ENCODE measurements at places on chromosomes 12 and 14. TPM values are rescaled to one million over a fixed set of nuclear protein-coding genes. Genes with fewer than 3 reads are reported as not detected.
A peak's percentile ranks its signal among the peaks of the same experiment; 100 is the strongest.

- H3K27me3 ChIP-seq = no peaks in the 10 kb centered on the region
- DNase-seq = no peak
- no peaks in the 10 kb centered on the region for H3K4me1 ChIP-seq
- H3K4me3 ChIP-seq = no peak overlapping the region
- no peak overlapping the region for H3K27ac ChIP-seq
Observed at GRCh38 chr12:45938566-45938965, 51.8 kb downstream of the SCAF11 start.

- H3K27ac ChIP-seq = no peak overlapping the region
- H3K4me3 ChIP-seq = no peak overlapping the region
- DNase-seq = no peak
- peaks cover 23% of the 10 kb centered on the region for H3K4me1 ChIP-seq
Observed at GRCh38 chr12:107468182-107468581, 217.4 kb upstream of the PWP1 start.

GRCh38 chr12:48861111-48861510, 4.6 kb downstream of the RND1 start:
- H3K4me1 ChIP-seq = peaks cover 28% of the 10 kb centered on the region
- no peaks in the 10 kb centered on the region for H3K36me3 ChIP-seq
- H3K27me3 ChIP-seq = no peaks in the 10 kb centered on the region
- no peak overlapping the region for H3K4me3 ChIP-seq
- DNase-seq = no peak

DNA sequence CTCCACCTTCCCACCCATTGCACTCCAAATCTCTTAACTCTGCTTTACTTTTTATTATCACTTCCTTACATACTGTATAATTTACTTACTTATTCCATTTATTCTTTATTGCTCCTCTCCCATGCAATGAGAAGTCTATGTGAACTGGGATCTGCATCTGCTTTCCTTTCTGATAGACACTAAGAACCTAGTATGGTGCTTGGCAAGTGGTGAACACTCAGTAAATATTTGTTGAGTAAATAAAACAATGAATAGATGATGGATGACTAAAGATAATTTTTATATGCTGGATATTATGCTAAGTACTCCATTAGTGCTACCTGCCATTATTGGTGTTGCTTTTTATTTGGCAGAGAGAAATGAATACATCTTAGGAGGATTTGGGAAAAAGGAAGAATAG, 151.0 kb downstream of the TPH2 start:
- no peaks in the 10 kb centered on the region for H3K27me3 ChIP-seq
- no peaks in the 10 kb centered on the region for H3K36me3 ChIP-seq

GRCh38 chr12:107670999-107671643, 14.5 kb upstream of the PWP1 start:
- no peak overlapping the region for H3K27ac ChIP-seq
- H3K27me3 ChIP-seq = peaks cover 1% of the 10 kb centered on the region
- H3K4me1 ChIP-seq = peaks cover 15% of the 10 kb centered on the region
- H3K4me3 ChIP-seq = 0 out of 2 replicates have a peak overlapping the region, but pooled peaks have one; percentile 9

DNA sequence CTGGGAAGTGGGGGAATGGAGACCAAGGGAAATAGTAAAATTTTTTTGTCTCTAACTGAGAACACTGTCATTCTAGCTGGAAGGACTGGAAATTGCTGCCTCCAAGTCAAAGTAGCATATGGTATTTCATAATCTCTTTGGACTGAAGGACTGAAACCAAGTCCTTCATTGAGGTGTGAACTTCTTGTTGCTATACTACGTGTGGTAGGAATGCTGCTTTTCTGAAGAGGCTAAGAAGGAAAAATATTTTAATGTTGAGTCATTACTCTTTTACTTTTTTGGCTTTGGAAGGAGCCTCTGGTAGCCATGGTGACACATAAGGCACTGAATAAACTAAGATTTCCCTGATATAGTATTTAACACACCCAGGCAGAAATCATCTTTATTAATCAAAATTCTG, 465.4 kb downstream of the NPAS3 start:
- no peaks in the 10 kb centered on the region for H3K27me3 ChIP-seq
- no peak for DNase-seq
- H3K4me1 ChIP-seq = no peaks in the 10 kb centered on the region
- H3K27ac ChIP-seq = no peak overlapping the region

DNA sequence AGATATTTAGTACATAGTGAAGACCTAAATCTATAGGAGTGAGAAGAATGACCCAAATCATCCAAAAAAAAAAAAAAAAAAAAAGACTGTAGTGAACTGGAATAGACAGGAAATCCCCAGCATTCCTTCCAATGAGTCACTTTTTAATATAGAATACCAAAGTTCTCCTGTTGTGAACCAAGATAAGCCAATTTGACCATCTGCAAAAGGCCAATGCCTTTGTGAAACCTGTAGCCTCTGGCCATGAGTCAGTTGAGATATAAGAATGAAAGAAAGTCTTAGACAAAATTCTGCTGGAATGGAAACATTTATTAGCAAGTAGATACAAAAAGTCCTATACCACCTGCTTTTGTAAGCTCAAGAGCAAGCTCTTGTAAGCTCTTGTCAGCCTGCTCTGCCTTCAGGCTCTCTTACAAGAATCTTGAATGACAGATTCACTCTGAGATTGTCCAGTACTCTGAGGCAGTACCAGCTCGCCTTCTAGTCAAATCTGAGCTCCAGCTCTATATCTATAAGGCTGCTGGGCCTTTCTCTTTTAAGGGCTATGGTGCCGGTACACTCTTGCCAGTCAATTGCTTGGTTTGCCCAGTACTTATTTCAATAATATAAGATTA, 243.0 kb upstream of the TMTC1 start:
- no peak overlapping the region for H3K27ac ChIP-seq
- H3K4me1 ChIP-seq = no peaks in the 10 kb centered on the region
- no peaks in the 10 kb centered on the region for H3K36me3 ChIP-seq
- H3K27me3 ChIP-seq = no peaks in the 10 kb centered on the region

GRCh38 chr12:41067941-41068645, 120.0 kb upstream of the PDZRN4 start:
- no peaks in the 10 kb centered on the region for H3K27me3 ChIP-seq
- no peaks in the 10 kb centered on the region for H3K4me1 ChIP-seq
- H3K27ac ChIP-seq = no peak overlapping the region
- H3K36me3 ChIP-seq = no peaks in the 10 kb centered on the region
- no peak for DNase-seq
- no peak overlapping the region for H3K4me3 ChIP-seq

DNA sequence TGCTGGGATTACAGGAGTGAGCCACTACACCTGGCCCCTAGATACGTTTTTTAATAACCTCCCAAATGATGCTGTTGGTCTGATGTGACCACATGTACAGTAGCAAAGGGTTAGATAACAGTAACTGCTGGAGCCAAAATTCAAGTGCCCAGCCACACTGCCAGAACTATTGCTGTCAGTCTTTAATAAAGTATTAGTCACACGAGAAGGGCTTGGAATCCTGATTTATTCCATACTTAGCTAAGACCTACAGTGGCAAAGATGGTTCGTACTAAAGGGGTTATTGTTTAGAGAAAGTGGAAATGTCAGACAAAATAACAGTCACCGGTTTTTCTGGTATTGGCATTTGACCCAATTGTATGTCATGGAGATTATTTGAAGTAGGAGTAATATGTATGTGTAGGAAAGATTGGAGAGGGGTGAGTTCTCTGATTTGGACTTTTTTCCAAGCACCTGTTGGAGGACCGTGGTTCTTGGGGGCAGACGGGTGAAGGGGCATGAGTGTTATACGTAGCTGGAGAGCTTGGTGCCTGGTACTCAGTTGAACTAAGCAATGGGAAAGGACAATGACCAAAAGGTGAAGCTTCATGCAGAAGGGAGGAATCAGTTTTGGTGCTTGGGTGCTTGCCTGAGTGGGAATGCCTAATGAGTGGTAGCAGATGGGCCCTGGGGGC, 9.7 kb downstream of the TUBA1C start:
- peaks cover 15% of the 10 kb centered on the region for H3K36me3 ChIP-seq
- no peak overlapping the region for H3K27ac ChIP-seq
- no peak for DNase-seq
- peaks cover 22% of the 10 kb centered on the region for H3K4me1 ChIP-seq
- peaks cover 2% of the 10 kb centered on the region for H3K27me3 ChIP-seq

- DNase-seq = peak; percentile 69
- no peaks in the 10 kb centered on the region for H3K36me3 ChIP-seq
- peaks cover 1% of the 10 kb centered on the region for H3K27me3 ChIP-seq
- peak overlapping the region; percentile 24 for H3K27ac ChIP-seq
Observed at GRCh38 chr12:107320033-107320928, 226.9 kb upstream of the CRY1 start.

DNA sequence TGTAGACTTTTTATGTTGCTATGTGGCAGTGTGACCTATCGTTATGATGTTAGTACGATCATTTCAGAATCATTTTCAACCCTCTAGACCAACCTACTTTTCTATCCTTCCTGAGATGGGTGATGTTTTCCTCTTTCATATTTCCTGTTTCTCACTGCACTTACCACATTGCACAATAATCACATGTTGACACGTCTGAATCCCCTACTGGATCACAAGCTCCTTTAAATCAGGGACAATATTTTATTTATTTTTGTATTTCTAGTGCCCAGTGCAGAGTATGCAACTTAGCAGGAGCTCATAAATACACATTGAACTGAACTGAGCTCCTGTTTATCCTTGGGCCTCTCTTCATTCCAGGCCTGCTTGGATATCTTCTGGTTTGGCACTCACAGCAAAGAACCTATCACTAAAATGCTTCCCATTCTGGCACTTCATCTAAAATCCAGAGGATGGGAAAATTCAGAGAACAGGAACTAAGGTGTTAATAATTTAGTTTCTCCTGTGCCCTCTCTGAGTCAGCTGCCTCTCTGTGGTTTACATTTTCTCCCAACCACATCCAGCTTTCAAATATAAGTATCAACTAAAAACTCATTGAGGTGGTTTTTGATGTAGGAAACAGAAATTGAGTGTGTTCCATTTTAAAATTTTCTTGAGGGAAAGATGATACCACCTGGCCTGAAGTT, 69.4 kb upstream of the DYRK2 start:
- no peak for DNase-seq
- no peak overlapping the region for H3K4me3 ChIP-seq
- H3K27me3 ChIP-seq = no peaks in the 10 kb centered on the region
- no peaks in the 10 kb centered on the region for H3K4me1 ChIP-seq
- no peak overlapping the region for H3K27ac ChIP-seq

DNA sequence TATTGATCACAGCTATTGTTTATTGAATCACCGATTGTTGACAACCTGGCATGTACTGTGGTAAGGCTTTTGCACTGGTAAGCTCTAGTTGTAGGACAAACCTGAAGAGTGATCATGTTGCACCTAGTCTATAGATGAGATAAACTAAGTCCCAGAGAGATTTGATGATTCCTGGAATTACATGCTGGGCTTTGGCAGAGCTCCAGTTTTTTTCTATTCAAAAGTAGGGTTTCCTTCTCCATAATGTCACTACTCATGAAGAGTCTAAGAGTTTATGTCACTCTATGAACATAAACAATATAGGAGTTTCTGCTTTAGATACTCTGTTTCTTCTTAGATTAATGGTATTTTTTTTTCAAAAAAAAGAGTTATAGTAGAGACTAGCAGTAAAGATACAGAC, 72.0 kb downstream of the BMP4 start:
- no peak overlapping the region for H3K27ac ChIP-seq
- H3K4me1 ChIP-seq = peaks cover 95% of the 10 kb centered on the region
- H3K27me3 ChIP-seq = no peaks in the 10 kb centered on the region
- no peaks in the 10 kb centered on the region for H3K36me3 ChIP-seq
- no peak for DNase-seq
- no peak overlapping the region for H3K4me3 ChIP-seq

DNA sequence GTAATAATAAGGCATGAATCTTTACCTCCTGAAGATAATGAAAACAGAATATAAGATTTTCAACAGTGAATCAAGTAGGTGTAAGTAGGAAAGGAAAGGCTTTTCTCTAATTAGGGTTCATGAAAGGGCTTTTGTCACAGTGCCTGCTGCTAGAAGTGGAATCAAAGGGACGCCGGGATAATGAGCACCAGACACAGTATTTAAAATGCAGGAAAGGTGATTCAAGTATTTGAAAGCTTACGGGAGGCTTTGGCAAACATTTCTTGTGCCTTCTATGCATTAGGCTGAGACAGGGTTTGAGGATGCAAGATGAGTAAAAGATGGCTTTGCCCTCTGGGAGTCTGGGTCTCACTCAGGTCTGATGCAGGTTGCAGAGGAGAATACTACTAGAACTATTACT, 70.5 kb upstream of the ANO4 start:
- H3K36me3 ChIP-seq = no peaks in the 10 kb centered on the region
- no peaks in the 10 kb centered on the region for H3K4me1 ChIP-seq
- DNase-seq = no peak
- H3K27me3 ChIP-seq = no peaks in the 10 kb centered on the region

The RPL10L gene
- not detected for total RNA-seq

The SLC4A8 gene
- total RNA-seq = 0.07 TPM

The GLIPR1L2 gene
- not detected for total RNA-seq

The ASCL1 gene
- not detected for total RNA-seq

The CLEC12A gene
- total RNA-seq = not detected

Data from HepG2 (cell line).